NCI-H460 (cell line): ENCODE measurements at places on chromosomes 12 and 14. TPM values are rescaled to one million over a fixed set of nuclear protein-coding genes. Genes with fewer than 3 reads are reported as not detected.

DNA sequence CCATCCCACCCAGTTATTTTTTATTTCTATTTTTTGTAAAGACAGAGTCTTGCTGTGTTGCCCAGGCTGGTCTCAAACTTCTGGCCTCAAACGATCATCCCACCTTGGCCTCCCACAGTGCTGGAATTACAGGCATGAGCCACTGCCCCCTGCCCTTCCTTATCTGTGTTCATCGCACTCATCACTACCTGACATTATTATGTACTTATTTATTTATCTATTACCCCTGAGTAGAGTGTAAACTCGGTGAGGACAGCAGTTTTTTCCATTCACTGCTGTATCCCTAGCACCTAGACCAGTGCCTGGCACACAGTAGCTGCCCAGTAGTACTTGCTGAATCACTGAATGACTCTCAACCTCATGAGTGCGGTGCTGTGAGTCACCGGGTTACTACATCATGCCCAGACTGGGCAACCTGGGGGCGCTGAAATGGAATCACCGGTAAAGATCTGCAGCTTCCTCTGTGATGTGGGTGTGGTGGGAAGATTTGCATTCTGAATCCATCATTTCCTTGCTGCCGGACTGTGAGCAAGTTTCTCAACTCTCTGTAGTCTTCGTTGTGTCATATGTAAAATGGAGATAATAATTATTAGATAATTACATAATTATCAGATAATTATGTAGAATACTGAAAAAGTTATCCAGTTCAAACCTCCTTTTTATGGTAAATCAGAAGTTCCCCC is 81.9 kb upstream of the USP44 start:
- peak; percentile 95 for DNase-seq

The PPP4R4 gene
- 0.35 TPM in 1 of 2 replicates, not detected in the other for total RNA-seq

DNA sequence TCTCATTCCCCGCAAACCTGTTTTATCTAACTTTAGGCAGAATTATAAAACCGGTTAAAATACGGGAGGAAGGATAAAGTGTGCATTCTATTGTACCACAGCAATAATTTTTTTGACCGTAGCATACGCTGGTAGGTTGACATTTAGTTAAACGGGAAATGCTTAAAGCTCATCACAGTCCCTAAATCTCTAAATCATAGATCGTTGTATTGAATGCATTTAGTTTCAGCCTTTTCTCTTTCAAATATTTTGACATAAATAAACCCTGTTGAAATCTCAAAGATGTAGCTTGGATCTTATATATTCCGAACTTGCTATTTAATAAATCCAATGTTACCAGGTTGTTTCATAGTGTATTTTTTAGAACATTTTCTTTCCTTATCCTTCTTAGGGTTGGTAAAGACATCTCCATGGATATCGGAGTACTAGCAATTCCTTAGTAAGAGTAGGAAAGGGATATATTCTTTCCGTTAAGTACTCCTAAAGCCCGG is 798 bp downstream of the CLEC2B start:
- no peak for DNase-seq

DNA sequence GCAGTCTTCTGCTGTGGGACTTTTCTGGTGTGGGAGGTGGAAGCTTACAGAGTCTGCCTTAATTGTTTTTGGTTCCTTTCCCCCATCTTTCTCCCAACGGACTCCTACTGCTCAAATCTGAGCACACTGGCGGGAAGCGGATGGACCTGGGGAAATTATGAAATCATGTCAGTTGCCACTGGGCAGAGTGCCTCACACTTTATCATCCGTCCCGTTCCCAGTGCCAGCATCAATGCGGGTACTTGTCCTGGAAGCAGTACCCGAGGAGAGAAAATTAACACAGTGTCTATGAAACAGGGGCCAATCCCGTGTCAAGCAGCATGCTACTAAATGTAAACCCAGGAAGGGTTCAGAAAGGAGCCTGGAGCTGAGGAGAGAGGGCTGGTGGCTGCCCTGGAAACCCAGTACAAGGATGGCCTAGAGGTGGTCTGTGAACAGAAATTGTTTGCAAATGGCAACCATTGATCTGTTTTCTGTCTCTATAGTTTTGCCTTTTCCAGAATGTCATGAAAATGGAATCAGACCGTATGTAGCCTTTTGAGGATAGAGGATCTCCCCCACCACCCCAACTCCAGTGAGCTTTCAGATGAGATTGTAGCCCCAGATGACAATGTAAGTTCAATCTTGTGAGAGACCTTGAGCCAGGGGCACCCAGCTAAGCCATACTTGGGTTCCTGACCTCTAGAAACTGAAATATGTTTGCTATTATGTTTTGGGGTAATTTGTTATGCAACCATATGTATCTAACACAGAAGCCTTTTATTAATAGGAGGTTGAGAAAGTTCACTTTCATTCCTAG is 908 bp upstream of the CDKL1 start:
- DNase-seq = peak; percentile 21

DNA sequence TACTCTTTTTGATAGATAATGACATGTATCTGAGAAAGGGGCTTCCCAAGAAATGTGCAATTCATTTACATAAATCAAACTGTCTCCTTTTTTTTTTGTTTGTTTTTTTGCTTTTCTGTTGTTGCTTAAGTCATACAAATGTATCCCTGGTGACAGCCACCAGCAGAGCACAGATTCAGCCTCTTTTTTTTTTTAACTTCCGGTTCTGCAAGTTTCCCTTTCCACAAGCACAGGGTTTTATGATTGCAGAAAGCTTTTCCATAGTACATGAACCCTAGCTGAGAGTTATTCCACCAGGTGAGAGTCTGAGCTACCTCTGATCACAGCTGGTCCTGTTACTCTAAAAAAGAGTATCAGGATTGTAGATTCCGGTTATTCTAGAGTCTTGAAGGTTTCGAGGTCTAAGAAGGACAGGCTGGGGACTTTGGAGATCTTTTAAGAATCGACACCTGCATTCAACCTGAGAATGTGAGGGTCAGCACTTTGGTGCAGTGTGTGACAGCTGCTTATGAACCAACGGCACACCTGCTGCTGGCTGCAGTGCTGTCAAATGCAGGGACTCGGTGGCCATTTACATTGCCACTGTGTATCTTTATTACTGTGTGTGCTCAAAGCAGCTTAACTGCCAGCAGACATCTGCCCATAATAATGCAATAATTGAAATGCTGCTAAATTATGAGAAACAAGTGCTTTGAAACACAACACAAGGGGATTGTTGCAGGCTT is 551.7 kb downstream of the NRXN3 start:
- DNase-seq = no peak

GRCh38 chr12:52992699-52993557 is 13.3 kb upstream of the EIF4B start:
- DNase-seq = peak; percentile 69

The RNASE1 gene
- total RNA-seq = not detected in 2 replicates

The TAPBPL gene
- 3.2 and 3.9 TPM in 2 replicates for total RNA-seq
